ENCODE measurements at places on chromosomes 1 and 21. TPM values are rescaled to one million over a fixed set of nuclear protein-coding genes. Genes with fewer than 3 reads are reported as not detected.

The PROK1 gene
- not detected for total RNA-seq

The WNT9A gene
- 6.5 TPM for total RNA-seq

The FCGR3A gene
- total RNA-seq: not detected

The S100A14 gene
- not detected for total RNA-seq

The TLR5 gene
- total RNA-seq: 2.3 TPM

GRCh38 chr1:233440951-233441401 is 113.5 kb downstream of the MAP3K21 start:
- DNase-seq: peak; percentile 45

DNA sequence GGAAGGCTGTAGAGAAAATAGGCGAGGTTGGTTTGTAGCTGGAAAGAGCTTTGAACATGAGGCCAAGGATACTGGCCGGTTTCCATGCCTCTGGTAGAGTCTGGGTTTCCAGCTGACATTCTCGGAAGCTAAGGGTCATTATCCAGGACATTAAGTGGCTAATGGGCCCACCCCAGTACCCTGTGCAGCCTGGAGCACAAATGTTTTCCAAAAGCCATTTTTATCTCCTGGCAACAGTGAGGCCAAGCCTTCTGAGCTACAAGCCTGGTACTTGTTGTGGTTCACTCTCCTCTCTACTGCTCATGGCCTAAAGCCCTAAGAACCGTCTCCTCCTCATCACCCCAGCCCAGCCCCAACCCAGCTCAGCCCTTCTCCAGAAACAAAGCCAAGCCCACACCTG is 122.9 kb downstream of the DMRTA2 start:
- no peak for DNase-seq

DNA sequence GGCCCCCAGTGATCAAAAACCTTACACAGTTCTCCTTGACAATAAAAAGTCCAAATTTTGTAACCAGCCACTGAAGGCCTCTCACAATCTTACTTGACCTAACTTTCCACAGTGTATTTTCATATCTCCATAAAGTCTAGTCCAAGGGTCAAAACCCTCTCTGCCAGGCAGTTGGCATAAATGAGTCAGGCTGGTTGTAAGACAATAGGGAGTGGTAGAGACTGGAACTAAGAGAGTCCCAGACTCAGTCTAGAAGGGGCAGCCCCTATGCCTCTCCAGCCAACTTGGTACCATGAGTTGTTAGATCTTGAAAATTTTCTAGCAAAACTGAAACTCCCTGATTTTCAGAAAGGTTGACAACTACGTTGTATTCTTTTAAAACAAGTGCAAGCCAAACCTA is 21.0 kb downstream of the KIF21B start:
- no peak for DNase-seq

GRCh38 chr1:223341121-223341520 is 22.9 kb downstream of the SUSD4 start:
- DNase-seq: peak; percentile 83
